ENCODE measurements at places on chromosomes 6 and 20. TPM values are rescaled to one million over a fixed set of nuclear protein-coding genes. Genes with fewer than 3 reads are reported as not detected.

Gene SALL4
- 1.3 TPM for total RNA-seq

Gene MICB
- 0.78 TPM for total RNA-seq

GRCh38 chr6:130575971-130576370 lies 210.2 kb downstream of the TMEM200A start:
- DNase-seq = no peak

- DNase-seq = no peak
Observed at GRCh38 chr6:36695414-36695813, 2.2 kb upstream of the RAB44 start.

Gene RBPJL
- 0.23 TPM for total RNA-seq

GRCh38 chr20:56411759-56412472 lies at the start of gene CASS4:
Gene CASS4, plus strand, starts transcription at chr20:56412260. Its CDS starts 199 bp downstream, at chr20:56412459.
- DNase-seq = peak; percentile 65

Gene TMEM30A
- 57.0 TPM for total RNA-seq

Gene SLC13A3
- 7.1 TPM for total RNA-seq

Gene C20orf173
- not detected for total RNA-seq

- DNase-seq = no peak
Observed at GRCh38 chr6:4125933-4126864, 9.2 kb downstream of the ECI2 start.

Gene OR12D3
- not detected for total RNA-seq

- no peak for DNase-seq
Observed at GRCh38 chr20:37407019-37407566, 61.2 kb downstream of the SRC start.

GRCh38 chr6:77204555-77204954 lies 258.7 kb downstream of the HTR1B start:
- no peak for DNase-seq

GRCh38 chr6:16803294-16804200 lies 42.3 kb upstream of the ATXN1 start:
- DNase-seq = no peak

Gene EPB41L1
- 5.0 TPM for total RNA-seq

GRCh38 chr6:3542032-3542640 lies 85.3 kb upstream of the SLC22A23 start:
- no peak for DNase-seq

DNA sequence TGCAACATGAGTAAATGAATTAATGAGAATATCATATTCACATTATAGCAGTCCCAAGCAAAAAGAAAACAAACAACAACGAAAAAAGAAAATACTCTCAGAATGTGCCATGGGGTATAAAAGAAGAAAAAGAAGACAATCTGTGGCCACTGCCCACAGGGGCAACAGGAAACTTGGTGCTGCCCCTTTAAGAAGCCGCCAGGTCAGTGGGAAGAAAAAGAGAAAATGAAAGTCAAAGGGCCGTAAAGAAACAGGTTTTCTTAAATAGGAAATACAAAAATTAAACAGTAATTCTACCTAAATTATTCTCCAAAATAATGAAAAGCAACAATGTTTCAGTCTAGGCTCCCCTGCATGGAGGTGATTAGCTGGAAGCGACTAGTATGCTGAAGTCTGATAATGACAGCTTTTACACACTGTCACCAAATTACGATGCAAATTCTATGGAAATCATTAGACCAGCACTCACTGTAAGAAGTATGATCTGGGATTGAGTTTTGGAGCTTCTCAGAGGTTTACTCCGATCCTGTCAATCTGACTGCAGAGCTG lies 23.6 kb downstream of the GMDS start:
- DNase-seq = no peak

Gene CDH26
- total RNA-seq = 0.38 TPM

DNA sequence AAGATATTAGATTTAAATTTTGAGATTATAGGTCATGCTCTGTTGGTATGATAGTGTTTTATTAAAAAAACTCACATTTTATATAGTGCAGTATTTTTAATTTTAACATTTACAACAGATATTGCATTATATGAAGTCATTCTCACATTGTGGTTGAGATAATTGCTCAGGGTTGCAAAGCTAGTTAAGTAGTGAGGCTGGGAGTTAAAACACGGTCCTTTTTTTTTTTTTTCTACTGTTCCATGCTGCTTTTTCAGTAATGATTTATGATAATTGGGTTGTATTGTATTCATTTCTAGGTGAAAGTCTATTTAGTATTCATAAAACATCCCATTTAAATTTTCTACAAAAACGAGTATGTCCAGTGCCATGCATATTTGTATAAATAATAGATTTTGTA lies 117.6 kb upstream of the EDN1 start:
- no peak for DNase-seq

Data from left lobe of liver (tissue), 2 donors.